ENCODE measurements at places on chromosomes 13 and 19.

- no peak for DNase-seq
Measured at GRCh38 chr13:87498681-87499080, 172.5 kb upstream of the SLITRK5 start.

DNA sequence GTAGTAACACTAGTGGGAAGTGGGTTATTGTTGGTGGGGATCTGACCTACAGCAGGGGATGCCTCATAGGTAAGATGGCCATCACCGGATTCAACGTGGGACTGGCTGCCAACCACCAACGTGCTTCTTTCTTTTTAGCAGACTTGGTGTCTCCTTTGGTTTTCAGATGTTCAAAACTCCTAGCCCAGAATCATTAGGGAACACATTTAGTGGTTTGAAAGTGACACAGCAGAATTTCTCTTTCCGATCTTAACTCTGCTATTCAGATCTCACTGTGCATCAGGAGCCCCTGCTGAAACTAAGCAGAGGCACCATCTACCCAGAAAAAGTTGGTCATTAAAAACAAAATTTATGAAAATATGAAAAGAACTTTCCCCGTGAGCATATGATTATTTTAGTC, 36.7 kb upstream of the PCDH8 start:
- DNase-seq, result no peak

DNA sequence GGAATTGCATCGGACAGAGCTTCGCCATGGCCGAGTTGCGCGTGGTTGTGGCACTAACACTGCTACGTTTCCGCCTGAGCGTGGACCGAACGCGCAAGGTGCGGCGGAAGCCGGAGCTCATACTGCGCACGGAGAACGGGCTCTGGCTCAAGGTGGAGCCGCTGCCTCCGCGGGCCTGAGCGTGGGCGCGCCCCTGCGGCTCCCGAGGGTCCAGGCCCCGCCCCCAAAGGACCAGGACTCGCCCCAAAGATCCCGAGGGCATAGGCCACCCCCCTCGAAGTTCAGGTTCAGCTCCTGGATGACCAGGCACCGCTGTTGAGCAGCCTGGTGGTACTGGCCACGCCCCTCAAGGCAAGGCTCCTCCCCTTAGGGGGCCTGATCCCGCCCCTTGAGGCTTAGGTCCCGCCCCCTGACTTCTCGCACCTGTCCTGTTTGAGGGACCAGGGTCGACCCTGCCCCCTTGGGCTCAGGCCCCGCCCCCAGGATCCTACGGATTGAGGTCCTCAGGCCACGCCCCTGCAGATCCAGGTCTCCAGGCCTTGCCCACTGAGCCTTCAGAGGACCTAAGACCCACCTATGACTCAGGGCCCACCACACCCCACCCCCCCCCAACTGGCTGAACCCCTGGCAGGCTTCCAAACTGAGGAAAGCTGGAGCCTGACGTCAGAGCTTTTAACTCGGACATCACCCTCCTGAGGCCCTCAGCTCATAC, 43.1 kb downstream of the CYP4F22 start:
- peak; percentile 86 for DNase-seq

DNA sequence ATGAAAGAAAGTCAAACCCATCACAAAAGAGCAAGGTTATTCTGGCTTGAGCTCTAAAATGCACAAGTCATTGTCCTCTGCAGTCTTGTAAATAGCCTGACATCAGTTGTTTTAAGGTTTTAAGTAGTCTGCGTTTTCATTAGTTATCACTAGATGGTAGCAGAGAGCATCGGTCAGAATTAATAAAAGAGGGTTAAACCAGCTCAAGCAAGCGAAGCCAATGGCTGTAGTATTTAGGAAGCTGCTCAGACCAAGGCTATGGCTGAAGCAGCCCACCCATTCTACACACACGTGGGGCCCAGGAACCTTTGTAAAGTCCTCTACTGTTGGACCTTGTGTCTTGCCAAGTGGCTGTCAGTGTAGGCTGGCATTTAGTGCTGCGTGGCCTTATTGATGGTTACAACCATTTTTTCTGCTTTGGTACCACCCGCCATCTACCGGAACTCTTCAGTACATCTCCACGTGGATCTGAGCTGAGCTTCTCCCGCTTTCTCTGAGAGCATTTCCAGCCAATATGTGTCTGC, 13.3 kb upstream of the ZNF57 start:
- peak; percentile 51 for DNase-seq

DNA sequence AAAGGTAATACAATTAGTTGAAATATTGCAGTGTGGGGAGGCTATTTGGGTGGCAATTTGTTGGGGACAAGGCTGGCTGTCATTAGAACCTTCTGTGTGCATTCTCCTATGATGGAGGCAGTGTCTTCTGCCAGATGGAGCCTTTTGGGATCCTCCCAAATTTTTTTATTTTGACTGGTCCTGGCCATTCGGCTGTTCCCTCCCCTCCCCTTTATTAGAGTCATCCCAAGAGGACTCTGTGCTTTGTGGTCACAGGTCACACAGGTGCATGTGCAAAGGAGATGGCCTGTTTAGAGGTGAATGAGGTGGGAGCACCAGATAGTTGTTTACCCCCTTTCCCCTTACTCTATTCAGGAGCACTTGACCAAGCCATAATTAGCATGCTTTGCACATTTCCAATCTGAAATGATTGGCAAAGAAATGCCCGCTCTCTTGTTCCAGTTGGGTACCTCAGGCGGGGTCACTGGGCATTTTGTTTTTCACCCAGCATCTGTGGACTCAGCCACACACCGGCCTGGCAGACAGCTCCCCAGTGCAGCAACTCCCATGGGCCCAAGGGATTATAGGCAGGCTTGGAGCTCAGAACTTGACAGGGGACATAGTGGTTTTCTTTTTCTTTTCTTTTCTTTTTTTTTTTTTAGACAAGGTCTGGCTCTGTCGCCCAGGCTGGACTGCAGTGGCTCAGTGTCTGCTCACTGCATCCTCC, 19.8 kb downstream of the GATAD2A start:
- no peak for DNase-seq

DNA sequence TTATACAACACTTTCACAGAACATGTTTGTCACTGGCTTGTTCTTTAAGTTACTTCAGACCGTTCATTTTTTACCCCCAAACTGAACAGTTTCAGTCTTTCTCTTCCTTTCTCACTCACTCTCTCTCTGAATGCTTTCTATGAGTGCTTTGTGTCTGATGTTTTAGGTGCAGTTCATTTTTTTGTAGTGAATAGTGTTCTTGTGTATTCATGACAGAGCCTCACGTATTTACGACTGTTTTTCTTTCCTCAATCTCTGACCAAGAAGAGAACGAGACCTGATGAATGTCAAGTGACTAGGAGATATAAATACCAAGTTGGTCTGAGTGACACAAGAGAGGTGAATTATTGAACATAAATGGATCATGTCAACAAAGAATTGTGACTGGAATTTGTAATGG, 1525.0 kb upstream of the MIR17HG start:
- no peak for DNase-seq

DNA sequence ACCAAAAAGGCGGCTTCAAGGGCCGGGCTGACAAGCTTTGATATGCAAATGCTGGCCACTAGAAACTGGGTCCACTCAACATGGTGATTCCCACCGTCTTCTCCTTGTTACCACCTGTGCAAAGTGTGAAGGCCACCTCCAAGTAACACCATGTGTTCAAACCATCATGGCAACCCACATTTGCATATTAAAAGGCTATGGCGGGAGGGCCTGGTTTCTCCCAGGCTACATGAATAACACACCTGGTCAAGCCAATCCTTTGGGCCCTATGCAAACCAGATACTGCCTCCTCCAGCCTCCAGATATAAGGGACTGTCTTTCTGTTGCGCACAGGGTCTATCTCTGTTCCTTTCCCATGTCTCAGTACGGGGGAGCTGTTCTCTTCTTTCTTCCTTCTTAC, 36.6 kb upstream of the ZSCAN5A start:
- no peak for DNase-seq

- no peak for DNase-seq
Measured at GRCh38 chr19:12868540-12869112, 12.6 kb downstream of the DNASE2 start.

DNA sequence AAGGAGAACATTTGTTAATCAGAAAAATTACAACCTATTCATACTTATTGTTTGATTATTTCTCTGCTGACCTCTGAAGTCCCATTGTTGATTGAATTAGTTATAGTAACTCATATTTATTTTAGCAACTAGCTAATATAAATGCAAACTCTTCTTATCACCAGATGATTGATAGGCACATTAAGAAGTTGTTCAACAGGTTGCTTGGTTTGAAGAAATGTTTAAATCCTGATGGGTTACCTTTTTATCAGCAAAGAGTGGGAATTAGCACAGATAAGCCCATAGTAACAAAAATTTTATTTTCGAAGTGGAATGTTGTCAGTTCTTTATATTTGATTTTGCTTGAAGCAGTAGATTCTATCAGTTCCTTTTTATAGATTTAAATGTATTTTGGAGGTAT, 44.4 kb downstream of the KLF5 start:
- DNase-seq, result no peak

- no peak for DNase-seq
Measured at GRCh38 chr13:60146471-60146870, 17.3 kb downstream of the DIAPH3 start.

- DNase-seq, result no peak
Measured at GRCh38 chr19:31594701-31595100, 245.5 kb upstream of the TSHZ3 start.

DNA sequence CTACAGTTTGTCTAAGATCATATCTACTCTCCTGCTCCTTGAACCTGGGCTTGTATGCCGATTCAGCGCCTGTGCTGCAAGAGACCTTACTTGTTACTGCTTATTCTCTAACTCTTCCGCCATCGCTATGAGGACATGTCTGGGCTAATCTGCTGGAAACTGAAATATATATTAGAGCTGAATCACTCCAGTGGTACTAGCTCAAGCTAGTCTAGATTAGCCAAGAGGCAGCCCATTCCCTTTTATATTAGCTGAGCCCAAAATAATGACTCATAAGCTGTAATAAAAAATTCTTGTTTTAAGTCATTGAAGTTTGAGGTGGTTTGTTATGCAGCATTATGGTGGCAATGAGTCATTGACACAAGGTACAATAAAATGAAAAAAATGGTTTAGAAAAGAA, 52.8 kb downstream of the SLC6A16 start:
- DNase-seq, result no peak

- DNase-seq, result no peak
Measured at GRCh38 chr13:98486412-98486811, 90.5 kb downstream of the STK24 start.

GRCh38 chr13:29418026-29418425, 177.5 kb downstream of the SLC7A1 start:
- no peak for DNase-seq
